ENCODE measurements at places on chromosomes 4 and X.

DNA sequence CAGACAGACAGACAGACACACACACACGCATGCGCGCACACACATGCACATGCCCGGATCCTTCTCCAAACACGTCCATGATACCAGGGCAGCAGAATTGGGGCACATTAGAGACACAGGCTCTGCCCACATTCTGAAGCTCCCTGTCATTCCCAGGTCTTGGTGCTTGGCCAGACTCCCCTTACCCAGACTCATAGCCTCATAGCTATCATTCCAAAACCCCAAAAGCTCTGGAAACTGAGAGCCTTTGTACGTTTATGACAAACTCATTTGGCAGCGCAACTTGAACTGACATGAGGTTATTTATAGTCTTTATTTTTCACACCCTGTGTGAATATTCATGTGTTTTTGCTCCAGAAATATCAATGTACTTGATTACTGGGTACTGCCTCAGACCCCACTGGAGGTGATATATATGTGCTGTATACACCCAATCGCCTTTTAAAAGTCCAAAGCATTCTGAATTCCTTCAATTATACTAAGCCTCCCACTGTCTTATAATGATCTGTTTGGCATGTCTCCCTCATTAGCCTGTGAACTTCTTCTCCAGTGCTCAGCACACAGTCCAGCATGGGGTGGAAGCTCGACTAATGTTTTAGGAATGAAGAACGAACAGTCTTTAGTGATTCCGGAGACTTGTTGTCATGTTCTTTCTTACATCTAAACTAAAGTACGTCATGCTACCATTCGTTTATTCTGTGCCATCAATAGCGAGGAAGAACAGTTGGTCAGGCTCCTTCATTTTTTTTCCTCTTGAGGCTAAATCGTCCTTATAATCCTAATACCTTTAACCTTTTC, 45.0 kb downstream of the RTL9 start:
- DNase-seq: no peak

GRCh38 chrX:13055486-13055885, 11.1 kb upstream of the FAM9C start:
- no peak for DNase-seq

- no peak for DNase-seq
Measured at GRCh38 chrX:40041915-40042314, 55.8 kb downstream of the BCOR start.

DNA sequence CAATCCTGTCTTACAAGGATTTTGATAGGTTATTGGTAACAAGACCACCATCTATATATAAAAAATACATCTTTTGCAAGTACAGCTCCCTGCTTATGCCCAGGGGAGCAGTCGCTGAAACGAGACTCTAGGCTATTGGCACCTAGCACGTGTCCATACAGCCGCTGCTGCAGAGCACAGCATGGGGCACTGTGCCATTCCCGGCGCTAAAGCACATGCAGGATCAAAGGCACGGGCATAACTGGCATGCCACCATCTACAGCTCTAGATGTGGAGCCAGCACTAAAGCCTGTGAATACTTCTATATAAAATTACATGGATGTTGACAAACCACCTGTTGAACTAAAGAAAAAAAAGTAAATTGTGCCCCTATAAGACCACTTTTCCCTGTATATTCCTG, 144.8 kb downstream of the COL25A1 start:
- no peak for DNase-seq

- DNase-seq: no peak
Measured at GRCh38 chr4:2733001-2733843, 22.9 kb downstream of the TNIP2 start.

DNA sequence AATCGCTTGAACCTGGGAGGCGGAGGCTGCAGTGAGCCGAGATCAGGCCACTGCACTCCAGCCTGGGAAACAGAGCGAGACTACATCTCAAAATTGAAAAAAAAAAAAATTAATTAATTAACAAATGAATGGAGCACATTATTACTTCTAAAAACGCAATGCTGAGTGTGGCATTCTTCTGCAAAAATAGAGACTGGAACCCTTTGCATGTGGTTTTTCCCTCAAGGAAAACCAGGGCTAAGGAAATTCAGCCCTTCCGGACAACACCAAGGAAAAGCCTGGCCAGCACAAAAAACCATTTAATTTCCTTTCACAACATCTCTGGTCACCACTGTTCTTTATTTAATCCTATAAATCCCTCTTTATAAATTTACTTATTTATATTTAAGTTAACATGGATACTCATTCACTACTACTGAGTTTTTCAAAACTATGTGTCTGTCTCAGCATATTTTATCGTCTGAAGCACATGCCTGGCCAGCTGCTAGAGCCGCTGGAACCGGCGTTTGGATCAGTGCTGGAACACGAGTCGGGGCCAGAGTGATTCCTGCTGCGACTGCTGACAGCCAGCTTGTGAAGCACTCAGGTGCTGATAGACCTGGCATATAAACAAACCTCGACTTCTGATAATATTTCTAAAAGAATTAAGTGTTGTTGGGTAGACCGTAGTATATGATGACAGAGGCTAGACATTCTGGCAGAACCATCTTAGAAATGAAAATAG, 84.5 kb upstream of the WWC2 start:
- no peak for DNase-seq

GRCh38 chrX:134743091-134743490, 84.8 kb upstream of the PLAC1 start:
- no peak for DNase-seq

DNA sequence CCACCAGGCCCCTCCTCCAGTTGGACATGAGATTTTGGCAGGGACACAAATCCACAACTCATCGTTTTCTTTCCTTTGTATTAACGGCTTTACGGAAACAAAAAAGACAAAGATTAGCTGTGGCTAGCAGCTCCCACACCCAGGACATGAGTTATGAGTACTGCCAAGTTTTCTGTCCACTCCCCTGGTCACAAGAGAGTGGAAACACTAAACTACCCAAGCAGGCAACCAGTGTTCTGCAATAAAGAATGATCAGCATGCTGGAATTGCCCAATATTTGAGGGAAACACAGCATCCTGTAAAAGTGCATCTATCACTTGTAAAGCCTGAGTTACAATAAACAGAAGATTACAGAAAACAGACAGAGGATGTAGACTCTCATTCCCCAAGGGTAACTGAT, 358.4 kb downstream of the NLGN4X start:
- no peak for DNase-seq

DNA sequence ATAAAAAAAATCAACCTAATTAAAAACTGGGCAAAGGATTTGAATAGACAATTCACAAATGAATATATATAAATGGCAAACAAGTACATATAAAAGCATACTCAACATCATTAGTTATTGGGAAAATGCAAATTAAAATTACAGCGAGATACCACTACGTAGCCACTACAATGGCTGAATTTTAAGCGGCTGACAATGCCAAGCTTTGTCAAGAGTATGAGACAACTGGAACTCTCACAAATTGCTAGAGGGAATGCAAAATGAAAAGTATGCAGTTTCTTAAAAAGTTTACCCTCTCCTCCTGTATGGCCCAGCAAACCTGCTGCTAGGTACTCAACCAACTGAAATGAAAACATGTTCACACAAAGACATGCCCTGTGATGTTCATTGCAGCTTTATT, 34.8 kb downstream of the ZFP42 start:
- no peak for DNase-seq

GRCh38 chrX:49915361-49916222, 6.8 kb upstream of the CLCN5 start:
- no peak for DNase-seq

DNA sequence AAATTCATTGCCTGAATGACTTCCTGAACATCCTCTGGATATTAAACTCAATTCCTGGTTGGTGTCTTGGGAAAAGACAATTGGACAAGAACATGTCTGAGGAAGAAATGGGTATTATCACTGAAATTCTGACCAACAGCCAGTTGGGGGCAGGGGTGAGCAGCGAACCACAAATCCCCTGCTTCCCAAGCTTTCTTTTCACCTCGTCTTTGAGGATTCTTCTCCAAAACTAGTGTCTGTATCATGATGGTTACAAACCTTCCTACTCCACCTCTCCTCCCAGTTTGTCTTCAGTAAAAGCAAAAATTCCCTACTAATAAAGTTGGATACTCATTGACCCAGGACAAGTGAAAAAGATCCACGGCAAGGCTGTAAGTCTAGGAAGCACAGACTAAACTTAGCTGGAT, 48.3 kb upstream of the WDR1 start:
- no peak for DNase-seq

DNA sequence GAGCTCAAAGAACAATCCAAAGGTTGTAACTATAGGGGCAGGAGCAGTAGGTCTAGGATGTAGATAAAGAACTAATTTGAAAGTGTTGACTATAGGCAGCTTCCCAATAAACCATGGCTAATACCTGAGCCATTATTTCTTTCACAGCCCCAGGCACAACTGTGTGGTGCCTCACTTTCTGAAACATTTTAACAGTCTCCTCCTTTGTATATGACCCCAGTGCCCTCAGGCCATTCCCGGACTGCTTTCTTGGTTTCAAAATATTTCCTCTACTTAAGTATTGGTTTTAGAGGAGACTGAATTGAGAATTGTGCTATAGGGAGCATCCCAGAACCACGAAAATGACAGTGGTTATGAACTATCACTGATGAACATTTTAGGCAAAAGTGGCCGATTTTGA, 728.7 kb downstream of the IL1RAPL1 start:
- no peak for DNase-seq

GRCh38 chrX:112313201-112313600, 230.6 kb upstream of the TRPC5 start:
- no peak for DNase-seq

DNA sequence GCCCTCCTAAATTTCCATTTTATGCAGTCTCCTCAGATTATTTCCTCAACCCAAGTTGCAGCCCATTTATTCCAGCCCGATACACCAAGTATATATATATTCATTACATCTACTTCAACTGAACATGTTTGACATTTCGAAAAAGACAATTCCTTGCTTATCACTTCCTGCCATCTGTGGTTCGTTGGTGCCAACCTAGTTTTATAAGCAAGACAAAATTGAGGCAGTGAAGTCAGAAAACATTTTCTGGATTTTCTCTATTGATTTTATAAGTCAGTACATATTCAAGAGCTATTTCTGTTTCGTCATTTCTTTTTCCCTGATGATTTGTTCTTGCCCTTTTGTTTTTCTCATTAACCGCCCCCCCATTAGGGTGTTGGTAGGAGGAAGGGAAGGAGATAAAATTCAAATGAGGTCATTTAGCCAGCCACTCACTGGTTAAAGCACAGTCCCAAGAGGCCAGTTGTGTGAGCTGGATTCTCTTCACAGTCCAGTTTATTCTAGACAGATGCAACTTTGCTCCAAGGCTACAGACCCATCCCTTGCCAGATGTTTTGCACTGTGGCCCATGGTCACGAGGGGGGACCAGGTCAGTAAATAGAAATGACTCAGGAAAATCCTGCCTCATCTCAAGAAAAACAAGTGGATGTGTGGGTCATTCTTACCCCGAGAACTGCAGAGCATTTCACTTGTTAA, 20.3 kb upstream of the VEGFD start:
- DNase-seq: no peak

Measured in left renal pelvis (tissue), 4 donors.